PC-9 (cell line): ENCODE measurements at places on chromosomes 7 and 10. TPM values are rescaled to one million over a fixed set of nuclear protein-coding genes. Genes with fewer than 3 reads are reported as not detected.

GRCh38 chr10:12237265-12238220, 41.6 kb downstream of the CDC123 start:
- no peak for DNase-seq

DNA sequence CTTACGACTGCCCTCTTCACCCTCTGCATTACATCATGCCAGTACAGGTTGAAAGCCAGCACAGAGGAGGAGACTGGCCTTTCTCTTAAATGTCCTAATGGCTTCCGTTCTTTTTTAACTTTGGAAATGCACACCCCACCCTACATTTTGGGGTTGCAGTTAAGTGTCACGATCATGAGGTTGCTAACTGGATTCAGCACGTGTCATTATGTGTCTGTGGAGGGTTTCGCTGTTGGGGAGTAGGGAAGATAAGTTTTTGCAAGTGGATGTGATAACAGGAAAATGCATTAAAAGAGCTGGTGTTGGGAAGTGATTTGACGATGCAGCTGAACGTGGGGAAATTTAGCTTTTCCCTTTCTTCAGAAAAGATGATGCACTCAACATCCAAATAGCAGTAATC, 135.9 kb downstream of the LRRC4 start:
- DNase-seq, result no peak

GRCh38 chr7:47239931-47240421, 341.9 kb downstream of the TNS3 start:
- DNase-seq, result no peak

- DNase-seq, result no peak
These were observed 20.5 kb upstream of the GNAI1 start for GRCh38 chr7:80114159-80114558.

SLC13A1 gene
- not detected in 2 replicates for total RNA-seq

ASL gene
- 19.0 and 30.5 TPM in 2 replicates for total RNA-seq

AUTS2 gene
- not detected in 2 replicates for total RNA-seq

SEM1 gene
- 108 and 131 TPM in 2 replicates for total RNA-seq

DNA sequence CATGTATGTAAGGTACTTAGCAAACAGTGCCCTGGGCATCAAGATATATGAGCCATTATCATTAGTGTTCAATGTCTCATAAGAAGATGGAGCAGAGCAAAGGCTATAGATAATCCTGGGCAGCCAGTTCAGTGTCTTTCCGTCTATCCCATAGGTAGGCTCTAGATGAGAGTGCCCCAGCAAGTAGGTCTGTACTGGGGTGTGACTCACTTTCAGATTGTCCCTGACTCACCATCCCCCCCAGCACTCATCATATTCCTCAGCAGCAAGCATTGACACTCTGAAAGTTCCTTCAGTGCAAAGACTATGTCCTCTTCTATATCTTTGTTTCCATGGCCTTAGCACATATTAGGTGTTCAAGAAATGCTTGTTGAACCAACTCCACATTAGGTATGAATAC, 20.0 kb upstream of the FAM204A start:
- DNase-seq, result no peak

- peak; percentile 88 for DNase-seq
These were observed 93.6 kb downstream of the PRLHR start for GRCh38 chr10:118501637-118502440.

- no peak for DNase-seq
These were observed 114.2 kb downstream of the TAF3 start for GRCh38 chr10:7932301-7933036.

GRCh38 chr10:102211615-102212299, 14.3 kb upstream of the ELOVL3 start:
- DNase-seq, result no peak

CUBN gene
- 0.07 and 0.28 TPM in 2 replicates for total RNA-seq

- DNase-seq, result peak; percentile 49
These were observed 87.0 kb downstream of the SUGCT start for GRCh38 chr7:40221836-40222235.

CYP3A4 gene
- total RNA-seq, result not detected in 2 replicates

DNA sequence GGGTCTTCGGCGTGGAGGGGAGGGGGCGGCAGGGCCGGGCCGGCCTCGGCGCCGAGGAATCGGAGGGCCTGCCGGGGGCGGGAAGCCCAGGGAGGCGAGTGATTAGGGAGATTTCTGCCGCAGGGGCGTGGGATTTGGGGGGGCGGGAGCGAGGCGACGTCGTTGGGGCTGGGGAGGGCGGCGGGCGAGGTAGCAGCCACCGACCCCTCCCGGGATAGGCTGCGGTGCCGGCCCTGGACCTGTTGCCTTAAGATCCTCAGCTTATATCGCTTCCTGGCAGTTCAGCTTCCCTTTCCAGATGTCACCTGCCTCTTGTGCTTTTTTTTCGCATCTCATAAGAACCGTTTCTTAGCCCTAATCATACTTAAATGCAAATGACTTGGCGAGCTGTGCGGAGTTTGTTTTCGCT, 655 bp downstream of the LMTK2 start:
- DNase-seq, result no peak

SEPHS1 gene
- total RNA-seq, result 49.9 and 63.0 TPM in 2 replicates

GRCh38 chr10:12592967-12593366, 243.6 kb downstream of the CAMK1D start:
- no peak for DNase-seq

DNA sequence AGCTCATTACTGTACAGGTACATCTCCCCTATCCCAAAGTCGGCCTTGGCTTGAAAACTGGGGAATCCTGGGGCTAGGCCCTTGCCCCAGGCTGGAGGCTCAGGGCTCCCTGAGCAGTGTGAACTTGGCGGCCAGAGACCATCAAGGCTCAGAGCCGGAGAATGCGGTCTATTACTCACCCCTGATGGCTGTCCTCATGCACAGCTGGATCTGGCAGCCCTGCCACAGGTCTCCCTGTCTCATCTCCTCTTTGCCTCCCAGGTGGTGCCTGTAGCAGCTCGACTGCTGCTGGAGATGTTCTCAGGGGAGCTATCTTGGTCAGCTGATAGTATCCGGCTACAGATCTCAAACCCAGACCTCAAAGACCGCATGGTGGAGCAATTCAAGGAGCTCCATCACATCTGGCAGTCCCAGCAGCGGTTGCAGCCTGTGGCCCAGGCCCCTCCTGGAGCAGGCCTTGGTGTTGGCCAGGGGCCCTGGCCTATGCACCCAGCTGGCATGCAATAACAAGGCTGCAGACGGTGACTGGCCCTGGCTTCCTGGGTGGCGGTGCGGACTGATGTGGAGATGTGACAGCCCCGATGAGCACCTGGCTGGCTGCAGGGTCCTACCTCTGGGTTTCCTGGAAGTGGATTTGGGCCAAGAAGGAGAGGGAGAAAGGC, 10.7 kb downstream of the IRF5 start:
- no peak for DNase-seq

DNA sequence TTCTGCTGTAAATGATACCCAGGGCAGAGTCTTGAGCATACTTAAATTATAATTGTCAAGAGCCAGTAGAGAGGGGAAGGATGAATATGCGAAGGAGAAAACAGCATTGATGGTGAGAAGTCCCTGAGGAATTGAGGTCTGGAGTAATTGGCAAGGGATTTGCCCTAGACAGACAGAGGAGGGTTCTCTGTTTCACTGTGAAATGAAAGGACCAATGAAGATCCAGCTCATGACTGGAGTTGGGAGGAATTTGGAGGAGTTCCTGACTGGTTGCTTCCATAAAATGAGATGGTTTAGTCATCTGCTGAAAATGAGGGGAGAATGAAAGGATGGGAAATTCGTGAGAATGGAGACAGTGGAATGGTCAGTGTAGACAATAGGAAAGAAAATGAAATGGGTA, 6.8 kb downstream of the PRPF18 start:
- no peak for DNase-seq

PRR15 gene
- total RNA-seq, result 64.9 and 71.6 TPM in 2 replicates

DNA sequence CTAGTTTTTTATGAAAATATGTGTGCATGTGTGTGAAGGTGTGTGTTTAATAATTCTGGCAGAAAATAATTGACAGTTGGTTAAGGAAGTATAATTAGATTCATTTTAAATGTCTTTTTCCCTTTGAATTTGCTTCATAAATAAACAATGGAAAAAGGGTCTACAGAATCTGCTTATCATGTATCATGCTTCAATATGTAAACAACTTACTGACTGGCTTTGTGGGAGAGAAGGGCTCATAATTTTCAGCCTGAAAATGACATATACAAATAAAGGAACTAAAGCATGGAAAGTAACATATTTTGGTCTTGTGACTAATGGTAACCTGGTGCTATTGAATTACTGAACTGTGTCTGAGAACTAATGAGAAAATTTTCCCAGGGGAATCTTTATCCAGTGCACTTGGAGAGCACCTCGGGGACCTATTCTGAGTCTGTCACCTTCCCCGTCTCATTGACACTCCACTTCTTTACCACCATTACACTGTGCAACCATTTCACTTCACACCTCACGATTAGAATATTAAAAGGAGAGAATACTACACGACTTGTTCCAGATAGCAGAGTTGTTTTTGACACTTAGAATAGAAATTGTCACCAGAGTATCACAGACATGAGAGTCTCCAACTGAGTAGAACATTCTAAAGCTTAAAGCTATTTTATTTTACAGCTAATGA, 298.6 kb downstream of the TFEC start:
- no peak for DNase-seq

- no peak for DNase-seq
These were observed 81.2 kb upstream of the PPIF start for GRCh38 chr10:79266084-79266483.

PDZD7 gene
- 2.3 and 2.8 TPM in 2 replicates for total RNA-seq
